ENCODE measurements at places on chromosomes 1 and 21.

DNA sequence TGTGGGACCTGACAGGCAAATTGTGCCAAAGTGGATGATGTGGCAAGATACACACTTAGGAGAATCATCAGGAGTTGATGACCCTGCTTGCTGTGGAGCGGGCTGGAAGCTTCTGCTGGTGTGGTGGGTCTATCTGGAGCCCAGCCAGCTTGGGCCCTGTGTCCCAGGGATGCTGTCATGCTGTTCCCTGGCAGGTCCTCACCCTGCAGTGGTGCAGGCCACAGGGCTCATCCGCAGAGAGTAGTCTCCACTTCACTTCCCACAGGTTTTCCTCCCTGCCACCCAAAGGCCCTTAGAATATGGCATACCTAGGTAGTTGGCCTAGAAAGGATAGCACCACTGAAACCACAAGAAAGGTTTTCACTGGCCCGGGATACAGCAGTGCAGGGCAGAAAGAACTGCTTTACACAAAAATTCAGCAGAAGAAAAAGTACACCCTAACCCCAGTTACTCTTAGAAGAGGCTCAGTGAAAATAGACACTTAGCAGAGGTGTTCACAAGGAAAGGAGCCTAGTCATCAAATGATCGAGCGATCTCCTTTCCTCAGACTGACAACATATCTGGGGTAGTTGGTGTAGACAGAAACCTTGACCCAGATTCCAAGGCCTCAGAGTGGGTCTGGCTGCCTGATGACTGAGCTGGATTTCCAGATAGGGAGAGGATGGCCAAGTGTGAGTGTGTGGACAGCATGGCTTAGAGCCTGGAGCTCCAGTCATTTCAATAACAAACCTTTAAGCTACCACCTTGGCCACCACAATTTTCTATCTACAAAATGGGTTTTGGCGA lies 1.3 kb upstream of the C1orf226 start:
- DNase-seq, result no peak

GRCh38 chr1:66346057-66346795 lies 187.7 kb upstream of the SGIP1 start:
- DNase-seq, result no peak

- DNase-seq, result peak; percentile 44
These were observed 29.1 kb downstream of the TEX35 start for GRCh38 chr1:178541829-178542553.

DNA sequence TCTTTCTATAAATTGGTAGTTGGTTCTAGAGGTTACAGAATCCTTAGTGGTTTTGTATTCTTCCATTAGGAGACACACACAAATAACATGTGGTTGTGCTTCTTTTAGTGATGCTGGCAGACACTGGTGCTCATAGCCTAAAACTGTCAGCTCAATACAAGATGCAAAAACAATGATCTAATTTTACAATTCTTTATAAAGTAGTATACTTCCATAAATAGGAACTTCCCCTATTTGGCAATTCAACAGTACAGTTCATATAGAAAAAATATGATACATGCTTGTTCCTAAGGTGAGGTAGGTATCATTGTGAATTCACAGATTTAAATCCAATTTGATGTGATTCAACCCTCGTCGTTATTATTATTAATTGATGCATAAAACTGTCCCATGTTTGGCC lies 20.8 kb upstream of the CCDC17 start:
- no peak for DNase-seq

DNA sequence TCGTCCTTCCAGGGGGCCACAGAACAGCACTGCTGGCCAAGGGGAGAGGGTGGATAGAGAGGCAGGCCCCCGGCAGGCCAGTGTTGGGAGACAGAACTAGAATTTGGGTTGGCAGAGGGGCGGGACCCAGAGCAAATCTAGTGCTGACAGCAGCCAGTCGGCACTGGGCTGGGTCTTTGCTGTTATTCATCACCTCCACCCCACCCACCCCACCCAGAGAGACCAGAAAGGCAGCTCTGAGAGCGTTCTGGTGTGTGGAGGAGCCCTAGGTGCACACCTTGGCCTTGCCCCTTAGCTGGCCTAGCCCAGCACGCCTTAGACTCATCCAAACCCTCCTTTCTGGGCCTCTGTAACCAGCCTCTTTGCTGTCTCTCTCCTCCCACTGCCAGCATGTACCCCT lies 6.4 kb upstream of the PKP1 start:
- DNase-seq, result no peak

- DNase-seq, result no peak
These were observed 60.7 kb upstream of the TTC34 start for GRCh38 chr1:2861988-2862813.

GRCh38 chr21:14862794-14863720 lies 201.7 kb downstream of the NRIP1 start:
- no peak for DNase-seq

GRCh38 chr1:111742938-111743549 lies 3.8 kb upstream of the INKA2 start:
- DNase-seq, result peak; percentile 36

DNA sequence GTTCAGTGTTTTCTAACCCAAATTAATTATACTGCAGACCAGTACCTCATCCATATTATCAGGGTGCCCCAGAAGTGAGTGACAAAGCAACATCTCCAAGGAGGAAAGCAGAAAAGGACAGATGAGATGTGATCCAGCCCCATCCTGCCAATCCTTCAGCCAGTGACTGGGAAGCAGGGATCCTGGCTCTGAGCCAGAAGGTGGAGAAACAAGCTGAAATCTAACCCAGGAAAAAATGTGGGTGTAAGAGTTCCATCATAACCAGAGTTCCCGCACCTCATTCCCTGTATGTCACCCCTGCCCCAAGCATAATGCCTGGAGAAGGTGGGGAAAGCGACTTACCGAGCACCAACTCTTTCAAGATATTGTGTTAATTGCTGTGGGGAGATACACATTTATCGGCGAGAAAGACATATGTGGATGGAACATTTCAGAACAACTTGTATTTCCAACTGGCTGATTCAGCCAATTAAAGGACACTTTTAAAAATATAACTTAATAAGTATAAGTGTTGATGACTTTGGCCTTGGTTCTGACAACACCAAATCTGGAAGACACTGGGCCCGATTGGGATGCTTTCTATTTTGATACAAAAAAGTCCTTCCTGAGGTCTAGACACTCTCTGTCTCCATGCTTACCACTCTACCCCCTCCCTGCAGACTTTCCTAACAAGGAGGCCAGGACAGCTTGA lies 14.9 kb downstream of the PLEKHA6 start:
- DNase-seq, result no peak

- DNase-seq, result no peak
These were observed 160.2 kb downstream of the ADSS2 start for GRCh38 chr1:244291236-244292201.

DNA sequence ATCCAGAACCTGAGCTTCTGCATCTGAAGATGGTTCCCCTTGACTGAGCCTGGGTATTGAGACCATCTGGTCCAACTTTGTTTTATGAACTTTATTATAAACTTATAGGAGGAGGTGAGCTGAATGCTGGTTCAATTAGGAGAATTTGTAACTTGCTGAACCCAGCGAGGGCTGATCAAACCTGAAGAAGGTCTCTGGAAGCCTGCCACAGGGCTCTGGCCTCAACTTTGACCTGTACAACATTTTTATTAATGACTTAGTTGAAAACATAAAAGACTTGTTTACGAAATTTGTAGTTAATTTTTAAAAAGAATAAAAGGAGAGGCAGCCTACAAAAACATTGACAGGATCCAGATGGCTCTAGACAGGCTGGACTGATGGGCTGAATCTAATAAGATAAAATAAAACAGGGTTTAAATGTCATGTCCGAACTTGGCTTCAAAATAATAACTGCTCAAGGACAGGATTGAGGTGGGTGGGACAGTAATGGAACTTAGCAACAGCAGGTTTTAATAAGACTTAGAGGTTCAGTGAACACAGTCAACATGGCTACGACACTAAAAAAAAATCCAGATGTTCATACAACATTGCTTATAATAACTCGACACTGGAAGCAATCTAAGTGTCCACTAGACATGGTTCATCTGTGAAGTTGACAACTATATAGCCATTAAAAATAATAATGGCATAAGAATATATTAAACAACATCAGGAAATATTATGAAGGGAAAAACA lies 53.4 kb upstream of the GJB5 start:
- DNase-seq, result no peak

DNA sequence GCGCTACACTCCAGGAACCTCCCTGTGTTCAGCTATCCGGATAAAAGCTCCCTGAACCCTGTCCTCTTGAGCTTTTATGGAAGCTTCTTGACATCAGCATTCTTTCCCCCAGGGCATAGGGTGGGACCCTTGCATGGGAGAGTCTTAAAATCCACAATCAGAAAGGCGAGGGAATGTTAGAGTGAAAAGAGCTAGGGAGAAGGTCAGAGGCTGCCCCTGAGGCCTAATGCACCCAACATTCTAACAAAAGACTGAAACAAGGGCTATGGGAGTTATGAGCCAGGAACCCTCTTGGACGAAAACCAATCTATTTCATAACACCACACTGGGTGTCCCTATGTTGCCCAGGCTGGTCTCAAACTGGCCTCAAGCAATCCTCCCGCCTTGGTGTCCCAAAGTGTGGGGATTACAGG lies 36.7 kb downstream of the NEK2 start:
- no peak for DNase-seq

- DNase-seq, result no peak
These were observed 49.8 kb downstream of the ITSN1 start for GRCh38 chr21:33691945-33692603.

DNA sequence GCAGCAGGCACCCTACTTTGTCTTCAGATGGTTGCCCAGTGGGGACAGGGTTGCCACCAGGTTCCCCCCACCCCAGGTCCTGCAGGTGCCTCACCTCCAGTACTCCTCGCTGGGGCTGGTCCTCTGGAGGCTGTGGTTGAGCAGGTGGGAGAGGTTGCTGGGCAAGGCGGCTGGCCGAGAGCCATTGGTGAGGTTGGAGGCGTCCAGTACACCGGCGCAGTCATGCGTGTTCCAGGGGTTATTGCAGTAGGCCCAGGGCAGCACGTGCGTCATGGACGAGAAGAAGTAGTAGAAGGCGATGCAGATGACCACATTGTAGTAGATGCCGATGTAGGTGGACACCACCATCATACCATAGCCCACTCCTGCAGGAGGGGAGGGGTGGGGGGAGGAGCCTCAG lies 16.9 kb downstream of the CCDC24 start:
- no peak for DNase-seq

DNA sequence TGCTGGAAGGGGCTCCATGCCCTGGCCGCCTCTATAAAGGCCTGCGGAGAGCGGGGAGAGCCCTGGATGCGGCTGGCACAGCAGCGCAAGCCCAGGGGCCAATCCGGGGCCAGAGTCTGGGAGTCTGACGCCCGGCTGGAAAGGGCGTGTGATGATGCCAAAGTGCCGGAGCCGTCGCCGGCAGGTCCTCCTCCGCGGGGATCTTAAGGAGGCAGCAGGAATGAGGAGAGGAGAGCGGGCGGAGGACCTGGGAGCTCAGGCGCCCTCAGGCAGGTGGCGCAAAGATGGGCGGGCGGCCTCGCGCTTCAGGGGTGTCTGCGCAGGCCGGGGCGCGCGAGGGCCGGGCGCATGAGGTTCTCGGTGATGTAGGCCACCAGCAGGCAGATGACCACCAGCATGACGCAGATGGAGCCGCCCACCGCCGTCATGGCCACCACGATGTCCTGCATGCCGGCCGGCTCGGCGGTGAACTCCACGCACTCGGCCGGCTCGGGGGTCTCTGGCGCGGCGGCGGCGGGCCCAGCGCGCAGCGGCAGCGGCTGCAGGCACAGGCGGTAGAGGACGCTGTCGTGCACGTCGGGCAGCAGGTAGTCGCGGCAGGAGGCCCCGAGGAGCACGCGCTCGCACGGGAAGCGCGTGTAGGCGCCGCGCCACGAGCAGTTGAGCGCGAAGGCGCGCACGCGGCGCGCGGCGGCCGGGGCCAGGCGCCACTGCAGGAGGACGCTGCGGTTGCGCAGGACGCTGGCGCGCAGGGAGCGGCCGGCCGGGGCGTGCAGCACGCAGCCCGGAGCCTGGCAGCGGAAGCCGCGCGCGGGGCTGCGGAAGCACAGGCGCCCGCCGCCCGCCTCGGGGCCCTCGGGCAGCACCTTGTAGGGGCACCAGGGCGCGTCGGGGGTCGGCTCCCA lies 653 bp downstream of the FNDC10 start:
- DNase-seq, result no peak

DNA sequence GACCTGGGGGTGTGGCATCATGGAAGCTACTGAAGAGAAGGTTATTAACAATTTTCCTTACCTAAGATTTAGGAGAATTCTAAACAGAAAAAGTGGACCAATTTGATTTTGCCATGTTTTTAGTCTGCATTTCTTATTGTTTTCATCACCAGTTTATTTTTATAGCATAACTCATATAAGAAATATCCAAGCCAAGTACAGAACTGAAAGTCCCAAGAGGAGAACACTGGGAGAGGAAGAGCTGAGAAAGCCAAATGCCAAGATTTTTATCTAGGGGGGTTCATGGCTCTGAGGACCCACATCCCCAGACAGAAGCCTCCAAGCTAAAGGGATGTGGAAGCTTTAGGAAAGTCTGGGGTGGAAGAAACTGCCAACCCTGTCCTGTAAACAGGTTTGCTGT lies 109.4 kb upstream of the DUSP10 start:
- no peak for DNase-seq

GRCh38 chr1:243713470-243714186 lies 136.4 kb downstream of the AKT3 start:
- DNase-seq, result peak; percentile 52

- DNase-seq, result no peak
These were observed 38.9 kb downstream of the LMO4 start for GRCh38 chr1:87367549-87367948.

GRCh38 chr1:190373705-190374336 lies 103.8 kb downstream of the BRINP3 start:
- no peak for DNase-seq

DNA sequence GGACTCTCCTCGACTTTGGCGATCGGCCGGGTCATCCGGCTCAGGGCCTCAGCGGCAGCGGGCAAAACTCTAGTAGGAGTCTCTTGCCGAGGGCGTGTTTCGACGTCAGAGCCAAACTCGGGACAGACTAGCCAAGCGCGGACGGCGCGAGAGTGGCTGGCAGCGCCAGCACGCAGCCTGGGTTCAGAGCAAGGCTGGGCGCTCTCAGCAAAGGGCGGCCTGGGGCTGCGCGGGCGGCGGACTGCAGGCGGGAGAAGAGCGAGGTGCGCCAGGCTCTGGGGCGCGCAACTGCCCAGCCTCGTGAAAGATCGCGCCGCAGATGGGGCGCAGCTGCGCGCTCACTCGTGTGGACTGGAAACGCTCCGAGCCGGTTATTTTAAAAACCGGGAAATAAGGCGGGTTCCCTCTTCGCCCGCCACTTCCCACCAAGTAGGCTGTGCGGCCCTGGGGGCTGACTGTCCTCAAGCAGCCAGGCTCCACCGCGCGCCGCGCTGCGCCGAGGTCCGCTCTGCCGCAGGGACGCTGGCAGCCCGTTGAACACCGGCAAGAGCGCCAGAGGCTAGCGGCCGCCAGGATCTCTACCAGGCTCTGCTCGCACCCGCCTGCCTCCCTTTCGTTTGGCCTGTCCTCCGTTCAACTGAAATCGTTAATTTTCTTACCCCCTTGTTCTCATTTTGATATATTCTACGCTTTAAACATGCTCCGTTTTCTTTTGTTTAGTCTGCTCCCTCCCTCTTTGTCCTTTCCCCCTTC lies 2.4 kb downstream of the ALX3 start:
- DNase-seq, result no peak

DNA sequence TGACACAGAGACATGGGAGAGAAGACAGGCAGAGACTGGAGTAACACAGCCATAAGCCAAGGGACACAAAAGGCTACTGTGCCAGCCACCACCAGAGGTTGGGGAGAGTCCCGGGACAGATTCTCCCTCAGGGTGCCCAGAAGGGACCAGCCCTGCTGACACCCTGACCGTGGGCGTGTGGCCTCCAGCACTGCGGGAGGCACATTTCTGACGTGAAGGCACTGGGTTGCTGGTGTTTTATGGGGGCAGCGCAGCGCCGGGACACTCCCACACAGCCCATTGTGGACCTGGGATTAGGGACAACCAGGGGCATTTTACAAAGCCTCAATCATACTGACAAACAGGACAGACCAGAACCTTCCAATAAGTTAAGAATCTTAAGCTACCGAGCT lies 26.2 kb downstream of the PRDM15 start:
- DNase-seq, result no peak

All from left hindlimb (tissue), 1 donor.